Activated naive CD8-positive, alpha-beta T cell treated with anti-CD3 and anti-CD28 coated beads, Interleukin-2, amount 50 U/mL, for 24 hours (primary cell): ENCODE measurements at places on chromosomes 12 and 14.

DNA sequence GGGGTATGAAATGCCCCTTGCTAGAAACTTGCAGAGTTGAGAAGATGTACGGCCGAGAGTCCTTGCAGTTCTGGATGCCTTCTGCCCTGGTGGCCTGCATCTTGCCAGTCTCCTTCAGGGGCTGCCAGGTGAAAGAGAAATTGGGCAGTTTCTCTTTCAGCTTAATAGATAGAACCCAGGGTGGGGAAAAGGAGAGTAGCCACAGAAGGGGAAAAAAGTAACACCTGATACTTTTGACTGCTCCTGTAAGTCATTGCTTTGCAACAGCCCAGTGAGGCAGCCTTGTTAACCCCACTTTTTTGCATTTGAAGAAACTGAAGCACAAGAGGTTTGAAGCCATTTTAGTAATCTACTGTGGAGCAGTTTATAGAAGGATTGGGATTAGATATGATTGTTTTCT lies 27.6 kb downstream of the TDP1 start:
- H3K4me3 ChIP-seq, result no peak overlapping the region
- H3K4me1 ChIP-seq, result no peaks in the 10 kb centered on the region

DNA sequence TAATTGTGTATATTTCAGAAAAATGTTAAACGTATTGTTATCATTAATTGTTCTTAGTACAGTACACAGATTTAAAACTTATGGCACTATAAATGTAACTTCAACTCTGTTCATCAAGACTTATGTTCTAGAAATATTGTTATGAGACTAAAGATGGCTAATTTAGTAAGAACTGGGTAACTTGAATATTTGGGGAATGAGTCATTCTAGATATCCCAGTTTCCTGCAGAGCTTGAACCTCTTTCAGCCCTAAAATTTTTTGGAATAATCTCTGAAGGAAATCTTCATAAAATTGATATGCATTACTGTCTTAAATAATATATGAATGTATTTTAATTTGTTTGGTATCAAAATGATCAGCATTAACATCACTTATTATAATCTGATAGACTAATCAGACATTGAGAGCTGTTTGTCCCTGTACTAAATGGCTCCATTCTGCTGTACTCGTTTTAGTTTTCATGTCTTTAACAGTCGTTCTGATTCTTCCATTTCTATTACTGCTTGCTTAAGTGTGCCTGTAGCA lies 87.1 kb downstream of the VEZT start:
- peaks cover 26% of the 10 kb centered on the region for H3K36me3 ChIP-seq
- H3K4me1 ChIP-seq, result no peaks in the 10 kb centered on the region
- H3K27me3 ChIP-seq, result no peaks in the 10 kb centered on the region

GRCh38 chr12:19431407-19432308 lies 7.6 kb upstream of the AEBP2 start:
- DNase-seq, result peak; percentile 41
- no peaks in the 10 kb centered on the region for H3K27me3 ChIP-seq
- H3K4me3 ChIP-seq, result peak overlapping the region; percentile 12
- peak overlapping the region; percentile 96 for H3K27ac ChIP-seq

GRCh38 chr12:33438025-33438772 lies 1.4 kb downstream of the SYT10 start:
- no peak overlapping the region for H3K27ac ChIP-seq
- DNase-seq, result no peak
- H3K36me3 ChIP-seq, result no peaks in the 10 kb centered on the region
- no peak overlapping the region for H3K4me3 ChIP-seq
- peaks cover 3% of the 10 kb centered on the region for H3K4me1 ChIP-seq

DNA sequence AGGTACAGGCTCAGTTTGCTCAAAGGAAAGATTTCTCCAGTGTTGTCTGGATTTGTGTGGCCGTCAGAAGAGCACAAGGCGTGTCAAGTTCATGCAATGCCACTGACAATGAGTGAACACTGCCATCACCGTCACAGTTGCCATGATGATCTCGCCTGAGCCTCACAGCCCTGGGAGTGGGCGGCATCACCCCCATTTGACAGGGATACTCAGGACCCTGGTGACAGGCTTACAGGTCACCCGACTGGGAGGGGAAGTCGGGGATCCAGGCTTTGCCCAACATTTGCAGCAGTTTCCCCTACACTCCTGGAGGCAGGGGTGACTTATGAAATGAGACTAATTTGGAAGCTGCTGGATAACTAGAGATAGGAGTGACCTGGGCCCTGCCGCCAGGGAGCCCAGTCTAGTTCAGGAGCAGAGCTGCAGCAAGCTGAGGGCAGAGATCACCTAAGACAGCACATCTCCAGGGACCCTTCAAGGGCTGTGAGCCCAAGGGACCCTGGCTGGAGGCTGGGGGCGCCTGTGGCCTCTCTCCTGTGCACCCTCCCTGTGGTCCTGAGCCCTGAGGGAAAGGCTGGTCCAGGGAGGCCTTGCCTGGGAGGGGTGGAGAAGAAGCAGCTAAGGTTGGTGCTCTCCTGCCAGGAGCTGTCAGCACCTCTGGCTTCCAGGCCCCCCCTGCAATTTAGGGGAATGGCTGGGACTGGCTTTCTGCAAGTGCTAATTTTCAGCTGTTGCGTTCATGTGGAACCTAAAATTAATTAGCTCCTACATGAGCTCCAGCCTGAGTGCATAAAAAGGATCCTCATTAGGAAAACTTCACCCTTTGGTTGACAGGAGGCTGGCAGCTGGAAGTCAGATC lies 32.4 kb upstream of the BEGAIN start:
- H3K4me3 ChIP-seq, result no peak overlapping the region
- H3K27me3 ChIP-seq, result no peaks in the 10 kb centered on the region
- peaks cover 18% of the 10 kb centered on the region for H3K4me1 ChIP-seq
- no peak for DNase-seq
- no peaks in the 10 kb centered on the region for H3K36me3 ChIP-seq

DNA sequence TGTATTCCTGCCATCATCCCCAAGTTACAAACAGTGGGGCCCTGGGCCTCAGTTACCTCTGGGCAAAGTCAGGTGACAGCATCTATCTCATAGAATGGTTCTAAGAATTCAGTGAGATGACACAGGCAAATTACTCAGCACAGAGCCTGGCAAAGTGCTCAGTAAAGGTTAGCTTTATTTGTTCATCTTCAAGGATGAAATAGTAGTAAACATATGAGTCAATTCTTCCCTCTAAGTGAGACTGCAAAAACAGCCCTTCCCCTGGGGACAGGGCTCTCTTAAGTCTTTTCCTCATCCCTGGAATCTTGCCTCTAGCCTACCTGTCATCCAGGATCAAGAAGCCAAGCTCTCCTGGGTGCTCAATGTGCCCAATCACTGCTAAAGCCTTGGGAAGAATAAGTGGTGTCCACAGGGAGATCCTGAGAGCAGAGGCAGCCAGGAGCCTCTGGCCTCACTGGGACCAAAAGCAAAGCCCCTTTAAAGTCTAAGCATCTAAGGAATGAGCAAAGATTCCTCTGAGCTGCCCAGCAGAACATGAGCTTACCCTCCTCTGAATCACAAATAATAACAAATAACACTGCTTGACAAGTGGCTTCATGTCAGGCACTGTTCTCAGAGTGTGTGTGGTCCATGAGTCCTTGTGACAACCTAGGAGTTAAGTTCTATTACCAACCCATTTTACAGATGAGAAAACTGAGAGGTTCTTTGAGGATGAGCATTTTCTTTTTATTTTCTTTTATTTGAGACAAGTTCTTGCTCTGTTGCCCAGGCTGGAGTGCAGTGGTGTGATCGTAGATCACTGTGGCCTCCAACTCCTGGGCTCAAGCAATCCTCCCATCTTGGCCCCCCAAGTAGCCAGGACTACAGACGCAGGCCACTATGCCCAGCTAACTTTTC lies 12.1 kb downstream of the NUAK1 start:
- H3K27me3 ChIP-seq, result peaks cover 28% of the 10 kb centered on the region
- H3K36me3 ChIP-seq, result no peaks in the 10 kb centered on the region
- H3K4me3 ChIP-seq, result no peak overlapping the region
- H3K27ac ChIP-seq, result no peak overlapping the region
- no peaks in the 10 kb centered on the region for H3K4me1 ChIP-seq

GRCh38 chr12:40314927-40315326 lies 90.1 kb downstream of the LRRK2 start:
- no peak overlapping the region for H3K27ac ChIP-seq
- H3K4me1 ChIP-seq, result no peaks in the 10 kb centered on the region
- no peaks in the 10 kb centered on the region for H3K36me3 ChIP-seq

- H3K27me3 ChIP-seq, result no peaks in the 10 kb centered on the region
- no peak for DNase-seq
- no peak overlapping the region for H3K27ac ChIP-seq
- H3K4me1 ChIP-seq, result peaks cover 62% of the 10 kb centered on the region
These were observed 5.2 kb downstream of the PPM1A start for GRCh38 chr14:60254176-60254575.

GRCh38 chr14:33679461-33680225 lies 271.2 kb downstream of the EGLN3 start:
- H3K27ac ChIP-seq, result no peak overlapping the region
- H3K4me3 ChIP-seq, result no peak overlapping the region
- H3K36me3 ChIP-seq, result no peaks in the 10 kb centered on the region
- no peaks in the 10 kb centered on the region for H3K4me1 ChIP-seq
- DNase-seq, result no peak

DNA sequence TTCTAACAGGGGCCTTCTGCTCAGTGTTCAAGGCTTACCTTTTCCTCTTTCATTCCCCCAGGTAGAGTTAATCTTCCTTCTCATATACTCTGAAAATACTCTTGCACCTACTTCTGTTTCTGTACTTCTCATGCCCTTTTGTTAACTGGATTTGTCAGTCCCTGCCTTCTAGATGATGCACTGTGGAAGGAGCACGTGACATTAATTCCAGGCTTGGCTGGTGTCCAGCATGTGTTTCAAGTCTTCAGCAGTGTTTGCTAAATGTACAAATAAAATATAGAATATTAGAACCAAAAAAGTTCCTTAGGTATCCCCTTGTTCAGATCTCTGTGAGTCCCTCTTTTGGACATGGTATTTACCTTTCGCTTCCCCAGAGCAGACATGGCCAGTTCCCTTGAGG lies 27.9 kb upstream of the EVL start:
- no peak overlapping the region for H3K4me3 ChIP-seq
- H3K4me1 ChIP-seq, result peaks cover 4% of the 10 kb centered on the region
- H3K36me3 ChIP-seq, result no peaks in the 10 kb centered on the region
- DNase-seq, result no peak
- H3K27ac ChIP-seq, result no peak overlapping the region
- no peaks in the 10 kb centered on the region for H3K27me3 ChIP-seq

DNA sequence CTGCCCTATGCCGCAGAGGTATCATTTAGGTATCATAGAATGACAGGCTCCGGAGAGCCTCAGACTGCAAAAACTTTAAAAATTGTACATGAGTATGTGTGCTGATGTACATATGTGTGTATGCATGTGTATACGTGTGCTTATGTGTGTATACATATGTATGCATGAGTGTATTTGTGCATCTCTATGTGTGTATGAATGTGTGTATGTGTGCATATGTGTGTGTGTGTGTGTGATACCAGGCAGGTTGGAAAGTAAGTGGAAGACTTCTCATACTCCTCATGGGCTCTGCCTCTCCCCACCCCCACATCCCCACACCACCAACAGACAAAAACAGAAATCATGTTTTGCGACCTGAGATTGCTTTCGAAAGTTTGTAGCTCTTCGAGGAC lies 621 bp upstream of the TMEM117 start:
- H3K4me3 ChIP-seq, result peak overlapping the region; percentile 79
- H3K36me3 ChIP-seq, result no peaks in the 10 kb centered on the region
- H3K27me3 ChIP-seq, result peaks cover 4% of the 10 kb centered on the region

- H3K4me3 ChIP-seq, result no peak overlapping the region
- H3K27me3 ChIP-seq, result no peaks in the 10 kb centered on the region
- no peaks in the 10 kb centered on the region for H3K36me3 ChIP-seq
- DNase-seq, result no peak
- no peaks in the 10 kb centered on the region for H3K4me1 ChIP-seq
- no peak overlapping the region for H3K27ac ChIP-seq
These were observed 23.7 kb downstream of the SLC6A15 start for GRCh38 chr12:84888861-84889260.

- DNase-seq, result no peak
- no peaks in the 10 kb centered on the region for H3K36me3 ChIP-seq
- H3K27ac ChIP-seq, result no peak overlapping the region
- peaks cover 11% of the 10 kb centered on the region for H3K4me1 ChIP-seq
- no peak overlapping the region for H3K4me3 ChIP-seq
These were observed 311.9 kb downstream of the DAD1 start for GRCh38 chr14:22276913-22277816.

GRCh38 chr12:124581307-124582107 lies 14.1 kb upstream of the NCOR2 start:
- no peaks in the 10 kb centered on the region for H3K36me3 ChIP-seq
- no peak overlapping the region for H3K27ac ChIP-seq
- no peaks in the 10 kb centered on the region for H3K4me1 ChIP-seq
- no peak overlapping the region for H3K4me3 ChIP-seq
- H3K27me3 ChIP-seq, result no peaks in the 10 kb centered on the region

- H3K27ac ChIP-seq, result no peak overlapping the region
- H3K4me1 ChIP-seq, result peaks cover 24% of the 10 kb centered on the region
- no peaks in the 10 kb centered on the region for H3K27me3 ChIP-seq
- H3K36me3 ChIP-seq, result peaks cover 7% of the 10 kb centered on the region
- no peak overlapping the region for H3K4me3 ChIP-seq
These were observed 4.0 kb upstream of the GEMIN2 start for GRCh38 chr14:39109893-39110715.

- no peak overlapping the region for H3K27ac ChIP-seq
- no peaks in the 10 kb centered on the region for H3K36me3 ChIP-seq
- H3K4me3 ChIP-seq, result no peak overlapping the region
- DNase-seq, result no peak
- no peaks in the 10 kb centered on the region for H3K4me1 ChIP-seq
These were observed 12.2 kb upstream of the OR5AU1 start for GRCh38 chr14:21168055-21168454.

- no peaks in the 10 kb centered on the region for H3K27me3 ChIP-seq
- H3K27ac ChIP-seq, result no peak overlapping the region
- H3K4me3 ChIP-seq, result no peak overlapping the region
- no peaks in the 10 kb centered on the region for H3K36me3 ChIP-seq
- no peak for DNase-seq
- H3K4me1 ChIP-seq, result no peaks in the 10 kb centered on the region
These were observed 259.8 kb downstream of the NUAK1 start for GRCh38 chr12:105878964-105879363.

- H3K4me3 ChIP-seq, result no peak overlapping the region
- no peaks in the 10 kb centered on the region for H3K27me3 ChIP-seq
- H3K27ac ChIP-seq, result no peak overlapping the region
- DNase-seq, result no peak
These were observed 1.9 kb upstream of the DYNC1H1 start for GRCh38 chr14:101962503-101962874.

DNA sequence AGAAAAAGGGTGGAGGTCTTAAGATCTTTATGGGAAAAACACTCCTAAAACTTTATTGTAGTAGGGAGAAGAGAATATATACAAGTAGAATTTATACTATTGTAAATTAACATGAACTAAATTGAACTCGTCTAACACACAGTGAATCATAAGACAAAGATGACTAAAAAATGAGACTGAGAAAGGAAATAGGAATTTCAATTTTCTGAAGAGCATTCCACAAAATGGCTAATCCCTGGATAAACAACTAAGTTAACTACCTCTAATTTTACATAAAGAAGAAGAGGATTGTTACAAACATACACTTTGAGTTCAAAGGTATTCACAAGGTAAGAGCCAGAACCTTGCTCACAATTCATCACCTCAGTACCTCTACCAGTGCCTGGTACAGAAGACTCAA lies 2.0 kb downstream of the MAP4K5 start:
- DNase-seq, result no peak
- peak overlapping the region; percentile 88 for H3K4me3 ChIP-seq
- H3K27me3 ChIP-seq, result no peaks in the 10 kb centered on the region
- peaks cover 5% of the 10 kb centered on the region for H3K36me3 ChIP-seq
- peak overlapping the region; percentile 27 for H3K27ac ChIP-seq
